ENCODE measurements at places on chromosomes 4 and X. TPM values are rescaled to one million over a fixed set of nuclear protein-coding genes. Genes with fewer than 3 reads are reported as not detected.

ARSD gene
- total RNA-seq: 17.9 TPM

GLA gene
- 234 TPM for total RNA-seq

RHOXF1 gene
- total RNA-seq: not detected

GRK4 gene
- total RNA-seq: 1.3 TPM

ALAS2 gene
- not detected for total RNA-seq

ZNF630 gene
- total RNA-seq: 1.6 TPM

HOPX gene
- total RNA-seq: 224 TPM

NHSL2 gene
- 0.05 TPM for total RNA-seq

STOX2 gene
- total RNA-seq: 4.4 TPM

CXCL5 gene
- 155 TPM for total RNA-seq

TLR2 gene
- total RNA-seq: 0.10 TPM

RIBC1 gene
- 1.5 TPM for total RNA-seq

MAGEB10 gene
- not detected for total RNA-seq

PIN4 gene
- total RNA-seq: 50.8 TPM

SLITRK4 gene
- 95.2 TPM for total RNA-seq

LDB2 gene
- total RNA-seq: not detected

PSAPL1 gene
- not detected for total RNA-seq

IQCM gene
- 0.52 TPM for total RNA-seq

OSTC gene
- 143 TPM for total RNA-seq

UGT2A1 gene
- total RNA-seq: not detected

WAS gene
- total RNA-seq: 0.20 TPM

GAGE12J gene
- total RNA-seq: not detected

DSPP gene
- not detected for total RNA-seq

CD38 gene
- 0.02 TPM for total RNA-seq

GASK1B gene
- total RNA-seq: 83.1 TPM

PLAC1 gene
- 0.52 TPM for total RNA-seq

TEX13B gene
- total RNA-seq: not detected

ING2 gene
- 13.0 TPM for total RNA-seq

TMPRSS11F gene
- total RNA-seq: not detected

SPINK2 gene
- total RNA-seq: not detected

PPP1R2C gene
- not detected for total RNA-seq

PAPSS1 gene
- 15.2 TPM for total RNA-seq

ARHGAP10 gene
- 5.1 TPM for total RNA-seq

CXXC4 gene
- 0.03 TPM for total RNA-seq

SPON2 gene
- not detected for total RNA-seq

SPANXN4 gene
- 34.8 TPM for total RNA-seq

RGN gene
- not detected for total RNA-seq

TKTL2 gene
- not detected for total RNA-seq

ZNF674 gene
- 8.3 TPM for total RNA-seq

REELD1 gene
- total RNA-seq: not detected

MAGEA1 gene
- 64.2 TPM for total RNA-seq

NEXMIF gene
- total RNA-seq: 0.35 TPM

LRCH2 gene
- 0.06 TPM for total RNA-seq

ADH1B gene
- not detected for total RNA-seq

SERTM2 gene
- total RNA-seq: not detected

TEC gene
- 2.9 TPM for total RNA-seq

TRIM2 gene
- total RNA-seq: 73.1 TPM

PPP2R2C gene
- total RNA-seq: 17.6 TPM

GATA1 gene
- not detected for total RNA-seq

DMRTC1B gene
- not detected for total RNA-seq

SYTL5 gene
- total RNA-seq: 0.17 TPM

DYNLT3 gene
- 63.5 TPM for total RNA-seq

Data from NCI-H460 (cell line).